ENCODE measurements at places on chromosomes 5 and 9.

- DNase-seq = no peak
Observed at GRCh38 chr5:140628711-140629110, 4.3 kb downstream of the CD14 start.

GRCh38 chr5:122183788-122184170 lies 54.4 kb downstream of the ZNF474 start:
- no peak for DNase-seq

- no peak for DNase-seq
Observed at GRCh38 chr9:30732060-30732459, 1652.4 kb upstream of the ACO1 start.

DNA sequence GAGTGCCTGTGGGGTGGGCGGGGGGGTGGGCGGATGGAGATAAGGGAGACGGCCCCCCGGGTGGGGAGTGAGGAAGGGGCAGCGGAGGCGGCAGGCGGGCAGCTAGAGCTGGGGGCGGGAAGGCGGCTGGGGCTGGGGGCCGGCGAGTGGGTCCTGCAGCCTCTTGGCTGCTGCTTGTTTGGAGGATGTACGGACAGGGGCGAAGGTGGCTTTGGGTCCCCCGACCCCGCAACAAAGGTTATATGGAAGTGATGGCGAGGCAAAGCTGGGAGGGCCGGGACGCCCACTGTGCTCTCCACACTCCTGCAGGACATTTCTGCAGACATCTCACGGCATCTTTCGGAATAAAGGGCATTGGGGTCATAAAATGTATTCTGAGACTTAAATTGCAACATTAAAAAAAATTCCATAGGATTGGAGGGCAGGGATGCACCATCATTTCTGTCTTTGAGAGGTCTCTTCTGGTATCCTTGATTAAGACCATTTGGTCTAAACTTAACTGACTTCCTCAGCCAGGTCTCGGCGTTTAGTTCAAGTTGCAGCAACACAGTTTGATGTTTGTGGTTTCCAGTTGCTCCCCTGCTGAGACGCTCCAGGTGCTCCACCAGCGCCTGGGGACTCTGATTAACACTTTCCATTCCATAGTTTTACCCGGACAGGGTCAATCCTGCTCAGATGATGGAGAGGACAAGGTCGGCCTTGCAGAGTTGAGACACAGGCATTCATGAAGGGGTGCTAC lies 101.6 kb upstream of the SSBP2 start:
- no peak for DNase-seq

DNA sequence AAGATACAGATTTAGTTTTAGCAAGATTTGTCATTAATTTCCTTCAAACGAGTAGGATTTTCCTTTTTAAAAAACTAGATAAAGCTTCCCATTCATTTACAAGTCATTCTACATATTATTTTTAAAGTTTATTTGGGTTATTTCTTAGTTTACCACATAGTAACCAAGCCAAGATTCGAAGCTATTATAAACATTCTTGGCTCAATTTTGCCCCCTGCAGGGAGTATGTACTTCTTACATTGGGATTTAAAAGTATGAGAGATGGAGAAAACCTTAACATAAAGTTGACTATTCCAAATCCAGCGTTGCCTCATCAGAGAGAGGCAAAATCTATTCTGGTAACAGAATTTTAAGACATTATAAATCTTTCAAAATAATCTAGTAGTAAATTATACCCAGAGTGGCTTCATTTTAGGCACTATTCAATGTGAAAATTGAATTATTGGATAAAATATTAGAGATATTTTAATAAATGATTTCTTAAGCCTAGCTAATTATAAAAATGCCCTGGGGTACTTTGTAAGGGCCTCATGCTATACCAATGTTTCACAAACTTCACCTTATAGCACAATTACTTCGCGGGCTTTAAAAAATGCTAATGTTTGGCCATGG lies 39.1 kb downstream of the FBN2 start:
- DNase-seq = no peak

DNA sequence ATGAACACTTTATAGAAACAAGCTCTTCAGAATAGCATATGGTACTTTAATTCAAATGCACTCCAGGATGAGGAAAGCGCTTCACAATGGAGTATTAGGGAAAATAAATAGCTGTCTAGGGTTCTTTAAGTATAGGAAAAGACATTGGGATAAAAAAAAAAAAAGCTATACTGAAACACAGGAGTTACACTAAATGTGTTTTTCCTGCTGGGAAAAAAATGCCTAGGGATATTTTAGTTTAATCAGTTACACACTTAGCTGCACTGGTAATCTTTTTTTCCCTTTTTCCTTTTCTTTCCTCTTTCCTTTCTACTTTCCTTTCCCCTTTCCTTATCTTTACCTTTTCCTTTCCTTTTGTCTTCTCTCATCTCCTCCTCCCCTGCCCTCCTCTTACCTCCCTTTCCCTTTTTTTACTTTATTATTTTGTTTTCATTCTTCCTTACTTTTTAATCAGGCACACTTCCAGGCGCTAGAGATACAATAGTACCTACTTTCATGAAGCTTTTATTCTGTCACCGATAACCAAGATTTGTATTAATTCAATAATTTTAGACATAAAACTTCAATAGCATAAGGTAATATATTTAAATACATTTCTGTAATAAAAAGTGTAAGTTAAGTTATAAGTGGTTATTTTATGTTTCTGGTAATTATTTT lies 758.7 kb downstream of the CDH18 start:
- no peak for DNase-seq

DNA sequence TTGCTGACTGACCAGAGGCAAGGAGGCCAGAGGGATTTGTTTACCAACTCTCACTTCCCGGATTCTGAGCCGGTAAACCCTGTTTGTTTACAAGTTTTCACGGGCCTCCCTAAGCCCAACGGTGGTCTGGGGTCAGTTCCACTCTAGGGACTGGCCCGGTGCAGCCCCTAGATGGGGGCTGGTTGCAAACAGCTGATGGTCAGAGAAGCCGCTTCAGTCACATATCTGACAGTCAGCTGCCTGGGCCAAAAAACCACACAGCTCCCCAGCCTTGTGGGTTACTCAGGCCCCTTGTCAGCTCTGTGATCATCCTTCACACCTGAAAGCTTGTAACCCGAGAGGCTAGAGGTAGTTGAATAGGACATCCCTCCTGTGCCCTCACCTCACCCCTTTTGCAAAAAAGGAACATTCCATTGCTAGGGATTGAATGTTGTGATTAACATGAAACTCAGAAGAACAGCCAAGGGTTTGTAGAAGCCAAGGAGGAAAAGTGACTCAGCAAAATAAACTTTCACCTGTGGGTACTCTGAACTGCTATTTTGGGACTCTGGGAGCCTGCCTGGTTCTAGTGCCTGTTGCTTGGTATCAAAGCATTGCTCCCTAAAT lies 40.4 kb downstream of the SAR1B start:
- DNase-seq = no peak

Data from CD8-positive, alpha-beta memory T cell (primary cell).